A549 treated with dexamethasone at 1 μM for 4 hours (cell line): ENCODE measurements at places on chromosomes 4 and X. TPM values are rescaled to one million over a fixed set of nuclear protein-coding genes. Genes with fewer than 3 reads are reported as not detected.

Gene SHOX
- total RNA-seq: 0.02 to 0.05 TPM (median 0.04 TPM) in 4 of 5 replicates, not detected in the other

Gene GRXCR1
- total RNA-seq: not detected in 5 replicates

Gene QRFPR
- 0.06 to 0.13 TPM (median 0.10 TPM) in 4 of 5 replicates, not detected in the other for total RNA-seq

Gene KLHL15
- total RNA-seq: 3.1 to 4.5 TPM (median 3.6 TPM) in 5 replicates

Gene RIPPLY1
- 0.11 TPM in 2 of 5 replicates, not detected in the others for total RNA-seq

Gene PDLIM3
- total RNA-seq: 0.08 to 0.27 TPM (median 0.14 TPM) in 5 replicates

Gene CACNA1F
- not detected in 5 replicates for total RNA-seq

Gene GPC3
- 0.16 TPM in 1 of 5 replicates, not detected in the others for total RNA-seq

Gene NKX3-2
- 0.05 to 0.16 TPM (median 0.12 TPM) in 5 replicates for total RNA-seq

Gene MAGEB10
- not detected in 5 replicates for total RNA-seq

Gene HSD17B13
- 0.05 to 0.14 TPM (median 0.06 TPM) in 5 replicates for total RNA-seq

Gene BTK
- total RNA-seq: 0.12 to 0.20 TPM (median 0.20 TPM) in 4 of 5 replicates, not detected in the other

Gene FAM149A
- total RNA-seq: 1.3 to 2.1 TPM (median 1.6 TPM) in 5 replicates

Gene IL2RG
- total RNA-seq: 0.06 to 0.25 TPM (median 0.16 TPM) in 5 replicates

Gene EMCN
- total RNA-seq: not detected in 5 replicates

Gene UGT2B15
- 0.04 to 0.14 TPM (median 0.13 TPM) in 5 replicates for total RNA-seq

Gene RTL5
- total RNA-seq: 2.0 to 2.7 TPM (median 2.5 TPM) in 5 replicates

Gene KLHL5
- total RNA-seq: 45.4 to 61.2 TPM (median 57.9 TPM) in 5 replicates

Gene HELT
- total RNA-seq: 0.16 TPM in 1 of 5 replicates, not detected in the others

Gene S100G
- total RNA-seq: not detected in 5 replicates

Gene NPY2R
- 0.04 TPM in 1 of 5 replicates, not detected in the others for total RNA-seq

Gene WFS1
- 8.4 to 13.9 TPM (median 13.1 TPM) in 5 replicates for total RNA-seq

Gene TMEM47
- total RNA-seq: 1.3 to 2.0 TPM (median 1.7 TPM) in 5 replicates

Gene JCHAIN
- total RNA-seq: 0.06 to 0.23 TPM (median 0.14 TPM) in 4 of 5 replicates, not detected in the other

Gene FAM13A
- total RNA-seq: 4.8 to 7.5 TPM (median 5.9 TPM) in 5 replicates

Gene TMEM156
- total RNA-seq: 18.0 to 22.9 TPM (median 21.3 TPM) in 5 replicates

Gene CSAG2
- total RNA-seq: not detected in 5 replicates

Gene SHROOM3
- total RNA-seq: 9.5 to 19.2 TPM (median 17.3 TPM) in 5 replicates

Gene SSX2
- not detected in 5 replicates for total RNA-seq

Gene FOXO4
- total RNA-seq: 1.1 to 1.7 TPM (median 1.4 TPM) in 5 replicates

Gene BMX
- not detected in 5 replicates for total RNA-seq

Gene MGAT4D
- total RNA-seq: not detected in 5 replicates

Gene ABHD18
- total RNA-seq: 3.2 to 4.0 TPM (median 3.4 TPM) in 5 replicates

Gene UGT2B11
- total RNA-seq: 0.04 to 0.11 TPM (median 0.07 TPM) in 4 of 5 replicates, not detected in the other

Gene NPFFR2
- not detected in 5 replicates for total RNA-seq

Gene AMOT
- total RNA-seq: 0.02 to 0.05 TPM (median 0.03 TPM) in 4 of 5 replicates, not detected in the other

Gene AFM
- total RNA-seq: not detected in 5 replicates

Gene FSTL5
- 0.05 TPM in 1 of 5 replicates, not detected in the others for total RNA-seq
